ENCODE measurements at places on chromosomes 16 and 17.

GRCh38 chr16:49463529-49463928 is 89.9 kb downstream of the C16orf78 start:
- no peak for DNase-seq

DNA sequence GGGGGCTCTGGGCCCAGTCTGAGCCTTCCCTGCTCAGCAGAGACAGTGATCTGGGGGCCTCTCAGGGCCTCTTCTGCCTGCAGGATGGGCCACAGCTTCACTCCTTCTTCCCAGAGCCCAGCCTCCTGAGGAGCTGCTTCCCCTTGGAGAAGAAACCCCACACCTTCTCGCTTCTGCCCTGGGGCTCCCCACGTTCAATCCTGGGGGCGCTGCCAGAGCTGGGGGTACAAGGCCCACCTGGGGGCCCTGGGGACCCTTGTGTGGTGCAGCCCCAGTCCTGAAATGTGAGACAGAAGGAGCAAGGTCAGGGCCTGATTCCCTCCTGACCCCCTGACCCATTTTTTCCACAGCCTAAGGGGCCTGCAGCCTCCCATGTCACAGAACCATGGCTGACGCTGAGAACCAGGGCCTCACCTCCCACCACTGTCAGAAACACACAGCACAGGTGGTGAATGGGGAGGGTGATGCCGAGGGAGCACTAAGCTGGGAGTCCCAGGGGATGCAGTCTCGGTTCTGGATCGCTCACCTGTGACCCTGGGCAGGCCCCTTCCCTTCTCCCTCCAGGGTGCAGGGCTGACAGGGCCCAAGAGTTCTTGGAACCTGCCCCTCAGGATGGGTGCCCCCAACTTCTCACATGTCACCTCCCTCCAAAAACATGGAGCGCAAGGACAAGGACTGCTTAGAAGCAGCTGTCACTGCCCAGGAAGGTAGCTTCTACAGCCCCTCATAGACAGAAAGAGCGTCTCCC is 21.6 kb upstream of the MPO start:
- DNase-seq = no peak

- DNase-seq = no peak
These were observed 1.8 kb downstream of the TNS4 start for GRCh38 chr17:40499551-40500189.

DNA sequence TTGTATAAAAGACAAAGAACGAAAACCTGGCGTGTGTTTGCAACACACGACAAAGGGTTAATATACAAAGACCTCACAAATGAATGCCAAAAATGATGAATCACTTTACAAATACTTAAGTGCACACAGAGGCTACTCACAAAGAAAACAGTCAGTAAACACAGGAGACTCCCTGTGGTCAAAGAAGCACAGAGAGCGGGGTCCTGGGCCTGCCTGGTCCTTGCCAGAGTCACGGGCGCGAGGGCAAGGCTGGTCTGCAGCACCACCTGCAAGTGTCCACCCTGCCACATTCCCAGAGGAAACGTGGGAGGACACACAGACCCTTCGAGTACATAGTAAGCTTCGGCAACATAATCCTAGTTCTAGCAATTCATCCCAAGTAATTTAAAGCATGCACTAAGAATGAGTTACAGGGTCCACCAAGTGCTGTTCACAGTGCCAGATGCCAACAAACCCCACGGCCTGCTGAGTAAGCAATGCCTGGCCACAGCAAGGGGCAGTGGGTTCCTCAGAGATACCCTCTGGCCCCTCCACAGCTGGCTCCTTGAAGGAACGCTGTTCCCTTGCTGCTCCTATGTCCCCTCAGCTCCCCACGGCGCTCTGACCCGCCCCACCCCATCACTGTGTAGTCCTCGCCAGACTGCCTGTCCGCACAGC is 24.6 kb upstream of the FAAP100 start:
- no peak for DNase-seq

DNA sequence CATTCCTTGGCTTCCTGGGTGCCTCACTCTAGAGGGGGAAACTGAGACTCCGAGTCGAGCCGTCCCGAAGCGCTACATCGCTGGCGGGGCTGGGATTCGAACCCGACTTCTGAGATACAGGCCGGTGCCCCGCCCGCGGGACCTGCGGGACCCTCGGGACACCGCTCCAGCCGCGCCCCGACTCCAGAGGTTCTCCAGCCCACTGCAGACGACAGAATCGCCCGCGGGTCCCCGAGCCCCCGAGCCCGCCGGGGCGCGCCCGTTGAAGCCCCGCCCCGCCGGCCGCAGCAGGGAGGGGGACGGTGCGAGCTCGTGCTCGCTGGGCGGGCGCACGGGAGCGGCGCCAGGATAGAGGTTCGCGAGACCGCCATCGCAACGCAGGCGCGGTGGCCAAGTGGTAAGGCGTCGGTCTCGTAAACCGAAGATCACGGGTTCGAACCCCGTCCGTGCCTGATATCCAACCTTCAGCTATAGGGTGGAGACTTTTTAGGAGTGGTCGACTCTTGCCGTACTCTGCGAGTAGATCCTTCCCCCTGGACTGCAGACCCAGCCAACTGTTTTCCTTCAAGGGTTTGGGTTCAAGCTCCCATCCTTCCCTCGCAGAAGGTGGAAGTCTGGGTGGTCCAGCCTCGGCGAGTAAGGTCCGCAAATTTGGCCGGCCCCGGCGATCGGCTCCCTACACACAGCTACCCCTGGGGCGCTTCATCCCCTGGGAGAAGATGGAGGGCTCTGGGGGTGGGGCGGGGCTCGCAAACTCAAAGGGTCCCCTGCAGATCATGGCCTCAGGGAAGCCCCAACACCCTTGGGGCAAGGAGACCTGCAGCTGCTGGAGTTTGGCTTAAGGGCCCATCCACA is 214.6 kb downstream of the MRTFB start:
- DNase-seq = peak; percentile 87

GRCh38 chr17:13503526-13503925 is 98.2 kb downstream of the HS3ST3A1 start:
- no peak for DNase-seq

GRCh38 chr16:4489030-4489429 is 12.8 kb downstream of the HMOX2 start:
- no peak for DNase-seq

DNA sequence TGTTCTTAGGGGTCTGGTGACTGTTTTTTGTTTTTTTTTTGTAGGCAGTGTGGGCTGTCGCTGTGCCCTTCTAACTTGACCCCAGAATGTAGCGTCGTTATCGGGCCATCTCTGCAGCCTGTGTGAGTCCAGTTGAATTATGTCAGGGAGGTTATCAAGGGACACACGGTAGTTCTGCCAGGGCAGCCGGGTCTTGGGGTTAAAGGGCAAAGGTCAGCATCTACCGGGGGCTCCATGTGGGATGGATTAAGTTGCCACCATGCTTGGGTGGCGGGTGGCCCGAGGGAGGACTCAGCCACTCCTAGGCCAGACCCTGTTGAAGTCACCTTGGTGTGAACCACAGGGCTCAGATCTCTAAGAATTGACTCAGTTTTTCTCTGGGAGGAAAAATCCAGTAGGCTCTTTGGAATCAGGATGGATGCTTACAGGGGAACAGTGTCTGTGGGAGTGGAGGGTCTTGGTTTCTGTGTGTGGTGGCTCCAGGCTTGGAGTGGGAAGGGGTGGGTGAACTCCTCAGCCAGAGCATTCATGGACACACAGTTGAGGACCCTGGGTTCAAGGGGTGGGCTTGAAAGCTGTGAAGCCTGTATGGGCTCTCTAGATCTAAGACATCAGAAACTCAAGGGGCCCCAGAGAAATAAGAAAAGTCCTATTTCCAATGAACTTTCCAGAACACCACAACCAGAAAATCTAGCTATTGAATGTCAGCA is 191.7 kb downstream of the IRF8 start:
- no peak for DNase-seq

DNA sequence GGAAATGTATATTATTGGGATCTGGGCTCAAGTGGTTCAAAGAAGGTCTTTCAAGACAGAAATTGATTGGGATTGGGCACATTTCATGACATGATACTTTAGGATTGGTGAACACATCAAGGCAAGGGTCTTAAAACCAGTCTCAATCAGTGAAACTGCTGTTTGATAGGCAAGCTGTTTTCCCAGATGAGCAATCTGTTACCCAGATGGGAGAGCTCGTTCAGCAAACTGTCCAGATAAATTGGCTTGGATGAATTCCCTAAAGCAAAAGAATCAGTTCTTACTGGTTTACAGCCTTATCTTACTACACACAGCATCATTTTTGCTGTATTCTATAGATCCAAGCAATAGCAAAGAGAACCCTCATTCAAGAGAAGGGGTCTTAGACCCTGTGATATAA is 31.0 kb upstream of the CNEP1R1 start:
- no peak for DNase-seq

DNA sequence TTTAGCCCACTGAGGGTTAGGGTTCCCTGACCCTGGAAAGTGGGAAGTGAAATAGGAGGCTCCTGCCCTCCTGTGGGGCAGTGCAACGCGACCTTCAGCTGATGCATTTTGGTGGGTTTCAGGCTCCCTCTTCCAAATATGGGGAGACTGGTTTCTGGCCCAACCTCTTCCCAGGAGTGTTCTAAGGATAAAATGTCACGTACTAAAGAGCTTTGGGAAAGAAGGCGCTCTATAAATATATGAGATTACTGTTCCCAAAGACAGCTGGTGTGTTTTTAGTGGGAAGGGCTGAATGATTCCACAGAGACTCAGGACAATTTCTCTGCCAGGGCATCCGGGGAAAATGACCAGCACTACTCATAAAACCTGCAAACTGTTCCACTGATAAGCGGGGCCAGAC is 9.8 kb downstream of the SLC35B1 start:
- DNase-seq = no peak

DNA sequence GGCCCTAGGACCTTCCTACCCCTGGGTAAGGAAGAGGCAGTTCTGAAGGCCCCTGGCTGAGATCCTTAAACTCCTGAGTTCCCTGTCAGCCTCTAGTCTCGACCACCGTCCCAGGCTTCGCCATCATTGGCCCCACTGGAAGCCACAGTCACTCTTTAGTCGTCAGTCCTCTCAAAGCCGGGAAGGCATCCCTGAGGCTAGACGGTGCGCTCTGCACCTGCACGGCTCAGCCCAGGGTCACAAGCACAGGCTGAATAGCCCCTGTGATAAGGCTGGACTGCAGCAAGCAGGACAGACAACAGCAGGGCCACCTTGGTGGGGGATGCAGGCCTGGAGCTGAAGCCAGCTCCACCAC is 3.3 kb upstream of the HEXIM1 start:
- DNase-seq = no peak

DNA sequence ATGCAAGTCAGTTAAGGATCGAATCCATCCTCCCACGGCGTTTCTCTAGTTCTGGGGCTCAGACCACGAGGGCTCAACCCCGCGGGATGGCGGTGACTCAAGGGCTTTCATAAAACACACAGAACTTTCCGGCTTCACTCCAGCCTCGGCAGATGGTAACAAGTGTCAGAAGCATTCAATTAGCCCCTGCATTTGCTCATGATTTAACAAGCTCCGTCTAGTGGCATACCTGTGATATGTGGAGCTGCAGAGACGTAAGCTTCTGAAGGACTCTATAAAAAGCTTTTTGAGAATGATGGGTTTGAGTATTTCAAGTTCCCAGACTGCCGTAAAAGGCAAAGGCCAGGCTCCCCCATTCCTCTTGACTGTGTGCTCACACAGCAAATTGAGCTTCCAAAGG is 91.3 kb upstream of the SEC14L1 start:
- no peak for DNase-seq

GRCh38 chr16:29818082-29818481 is 2.1 kb downstream of the PAGR1 start:
- DNase-seq = no peak

GRCh38 chr17:12098568-12098967 is 77.9 kb downstream of the MAP2K4 start:
- DNase-seq = no peak

GRCh38 chr17:48310748-48311213 is 119.2 kb downstream of the SKAP1 start:
- peak; percentile 73 for DNase-seq

DNA sequence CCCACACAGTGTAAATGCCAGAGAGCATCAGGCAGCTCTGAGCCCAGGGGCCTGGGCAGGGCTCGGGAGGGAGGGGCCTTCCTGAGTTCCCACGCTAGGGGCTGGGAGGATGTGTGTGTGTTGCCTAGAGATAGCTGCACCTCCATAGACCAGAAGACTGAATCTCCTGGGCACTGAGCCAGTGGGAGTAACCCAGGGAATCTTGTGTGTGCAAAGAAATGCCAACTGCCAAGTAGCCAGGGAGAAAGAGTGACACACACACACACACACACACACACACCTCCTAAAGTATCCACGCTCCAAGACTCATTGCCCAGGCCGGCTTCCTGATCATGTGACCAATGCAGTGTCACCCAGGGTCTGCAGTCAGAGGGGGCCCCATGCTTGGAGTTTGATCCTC is 166.2 kb upstream of the RPL38 start:
- no peak for DNase-seq

DNA sequence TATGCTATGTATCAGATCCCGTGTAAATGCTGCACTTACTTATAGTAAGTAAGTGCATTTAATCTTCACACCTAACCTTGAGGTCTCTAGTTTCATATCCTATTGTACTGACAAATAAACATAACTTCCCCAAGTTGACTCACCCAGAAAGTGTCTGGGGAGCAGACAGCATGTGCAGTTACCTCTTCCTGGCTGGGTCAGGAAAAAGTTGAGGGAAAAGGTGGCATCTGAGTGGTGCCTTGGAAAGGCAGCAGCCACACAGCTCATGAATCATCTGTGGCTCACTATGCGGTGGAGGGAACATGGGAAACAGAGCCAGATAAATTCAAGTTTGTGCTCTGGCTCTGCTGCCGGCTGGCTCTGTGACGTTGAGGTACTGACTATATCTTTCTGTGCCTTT is 382.0 kb upstream of the DYNLRB2 start:
- DNase-seq = no peak

- DNase-seq = no peak
These were observed 333.1 kb upstream of the MAF start for GRCh38 chr16:79933603-79934002.

GRCh38 chr16:70428178-70428998 is 10.5 kb downstream of the ST3GAL2 start:
- DNase-seq = peak; percentile 72

- no peak for DNase-seq
These were observed 3.4 kb downstream of the ACE start for GRCh38 chr17:63480192-63480784.

DNA sequence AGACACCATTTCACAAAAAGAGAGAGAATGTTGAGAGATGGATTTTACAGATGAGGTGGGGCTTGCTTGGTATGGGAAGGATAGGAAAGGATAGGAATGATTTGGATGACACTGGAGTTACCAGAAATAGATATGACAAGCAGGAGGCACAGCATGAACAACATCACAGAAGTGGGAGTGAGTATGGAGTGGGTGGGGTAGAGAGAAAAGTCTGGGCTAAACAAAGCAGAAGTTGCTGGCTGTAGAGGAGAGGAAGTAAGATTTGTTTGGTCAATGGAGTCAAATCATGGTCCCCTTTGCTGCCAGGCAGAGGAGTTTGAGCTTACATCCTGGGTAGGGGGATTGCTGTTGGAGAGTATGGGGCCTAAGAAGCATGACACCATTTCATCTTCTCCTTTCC is 101.7 kb downstream of the VAT1L start:
- DNase-seq = no peak

- no peak for DNase-seq
These were observed 42.0 kb downstream of the RPA1 start for GRCh38 chr17:1871756-1872155.

DNA sequence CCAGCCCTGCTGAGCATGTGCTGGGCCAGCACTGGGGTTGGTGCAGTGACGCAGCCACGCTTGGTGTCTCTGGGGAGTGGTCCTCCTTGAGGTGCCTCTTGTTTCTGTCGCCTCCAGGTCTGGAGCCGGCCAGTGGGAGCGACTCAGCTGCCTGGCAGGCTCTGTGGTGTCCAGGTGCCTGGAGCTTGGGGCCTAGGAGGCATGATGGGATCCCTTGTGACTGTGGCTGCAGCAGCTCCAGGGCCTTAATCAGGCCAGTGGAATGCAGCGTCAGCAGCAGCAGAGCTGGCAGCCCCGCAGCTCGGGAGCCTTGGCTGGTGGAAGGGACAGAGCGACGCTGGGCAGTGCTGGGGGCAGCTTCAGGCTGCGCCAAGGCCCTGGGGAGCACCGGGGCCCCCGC is 74.7 kb upstream of the CIBAR2 start:
- no peak for DNase-seq

Measured in left renal cortex interstitium (tissue), 4 donors.